Stimulated activated CD8-positive, alpha-beta memory T cell treated with anti-CD3 and anti-CD28 coated beads, Interleukin-7, amount 100 ng/mL, for 4 hours (primary cell): ENCODE measurements at places on chromosomes 6 and 20.

DNA sequence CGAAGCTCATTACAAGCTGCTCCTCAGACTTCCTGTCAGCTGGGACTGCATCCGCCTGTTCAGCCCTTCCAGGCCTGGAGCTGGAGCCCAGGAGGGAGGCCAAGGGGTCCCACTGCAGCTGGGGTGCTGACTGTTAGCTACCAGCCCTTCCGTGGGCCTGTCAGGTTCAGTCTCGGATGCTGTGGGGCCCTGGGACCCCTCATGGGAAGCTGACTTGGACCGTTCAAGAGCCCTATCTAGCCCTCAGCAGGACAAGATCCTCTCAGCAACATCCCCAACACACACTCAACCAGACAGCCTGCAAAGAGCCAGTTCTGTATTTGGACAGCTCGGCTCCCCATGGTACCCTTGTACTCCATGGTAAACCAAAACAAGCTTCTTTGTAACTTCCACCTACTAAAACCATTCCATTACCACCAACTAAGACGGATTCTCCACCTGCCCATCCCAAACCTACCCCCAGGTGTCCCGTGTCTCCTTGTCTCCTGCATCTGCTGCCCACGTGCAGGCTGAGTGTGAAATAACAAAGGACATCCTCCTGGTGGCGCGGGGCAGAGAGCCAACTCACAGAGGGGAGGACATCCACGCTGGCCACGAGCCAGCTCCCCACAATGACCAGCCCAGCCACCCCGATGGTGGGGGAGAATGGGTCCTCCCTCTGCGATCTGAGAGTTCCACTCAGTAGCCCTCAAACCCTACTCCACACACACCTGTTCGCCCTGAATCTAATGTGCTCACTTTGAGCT lies 111.2 kb downstream of the TAF4 start:
- DNase-seq, result no peak

DNA sequence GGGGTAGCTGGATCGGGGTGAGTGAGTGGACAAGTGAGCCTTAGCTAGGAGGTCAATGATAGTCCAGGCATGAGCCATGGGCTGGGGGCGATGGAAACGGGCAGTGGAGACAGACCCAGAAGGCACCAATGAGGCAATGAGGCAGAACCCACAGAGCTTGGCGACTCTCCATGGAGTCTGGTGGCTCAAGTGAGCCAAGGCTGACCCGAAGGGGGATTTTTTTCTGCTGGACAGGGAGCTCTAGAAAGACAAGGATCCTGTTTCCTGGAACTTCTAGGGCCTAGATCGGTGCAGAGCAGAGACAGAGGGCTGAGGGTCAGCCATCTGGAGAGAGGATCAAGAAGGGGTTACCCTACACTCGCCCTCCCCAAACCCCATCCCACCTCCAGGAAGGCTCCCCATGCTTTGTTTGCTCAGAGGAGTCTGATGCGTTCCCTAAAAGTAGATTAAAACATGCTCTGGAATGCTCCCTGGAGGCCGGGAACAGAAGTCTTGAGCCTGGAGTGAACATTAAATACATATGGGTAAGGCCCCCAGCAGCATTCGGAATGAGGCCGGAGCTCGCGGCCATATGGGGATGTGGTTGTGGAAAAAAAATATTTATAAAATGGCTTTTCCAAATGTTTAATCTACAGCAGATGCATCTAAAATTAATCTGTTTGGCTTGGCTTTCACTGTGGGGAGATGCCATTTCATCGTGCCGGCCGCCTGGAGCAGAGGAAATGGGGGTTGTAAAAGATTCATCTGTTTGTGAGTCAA lies 237.8 kb upstream of the PMEPA1 start:
- no peak for DNase-seq

DNA sequence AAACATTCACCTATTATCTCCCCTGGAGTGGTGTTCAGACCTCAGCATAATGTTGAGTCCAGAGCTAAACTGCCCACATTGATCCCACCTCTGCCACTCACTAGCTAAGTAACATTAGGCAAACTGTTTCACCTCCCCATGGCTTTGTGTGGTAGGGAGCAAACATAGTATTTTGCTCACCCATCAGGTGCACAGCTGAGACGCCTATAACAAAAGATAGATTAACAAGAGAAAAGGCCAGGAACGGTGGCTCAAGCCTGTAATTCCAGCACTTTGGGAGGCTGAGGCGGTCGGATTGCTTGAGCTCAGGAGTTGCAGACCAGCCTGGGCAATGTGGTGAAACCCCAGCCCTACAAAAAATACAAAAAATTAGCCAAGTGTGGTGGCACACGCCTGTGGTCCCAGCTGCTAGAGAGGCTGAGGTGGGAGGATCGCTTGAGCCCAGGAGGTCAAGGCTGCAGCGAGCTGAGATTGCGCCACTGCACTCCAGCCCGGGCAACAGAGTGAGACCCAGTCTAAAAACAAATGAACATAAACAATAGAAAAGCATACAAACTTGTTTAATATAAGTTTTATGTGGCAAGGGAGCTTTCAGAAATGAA lies 91.6 kb downstream of the MAP3K7 start:
- no peak for DNase-seq

GRCh38 chr6:43541774-43542471 lies 25.0 kb downstream of the POLR1C start:
- DNase-seq, result no peak

DNA sequence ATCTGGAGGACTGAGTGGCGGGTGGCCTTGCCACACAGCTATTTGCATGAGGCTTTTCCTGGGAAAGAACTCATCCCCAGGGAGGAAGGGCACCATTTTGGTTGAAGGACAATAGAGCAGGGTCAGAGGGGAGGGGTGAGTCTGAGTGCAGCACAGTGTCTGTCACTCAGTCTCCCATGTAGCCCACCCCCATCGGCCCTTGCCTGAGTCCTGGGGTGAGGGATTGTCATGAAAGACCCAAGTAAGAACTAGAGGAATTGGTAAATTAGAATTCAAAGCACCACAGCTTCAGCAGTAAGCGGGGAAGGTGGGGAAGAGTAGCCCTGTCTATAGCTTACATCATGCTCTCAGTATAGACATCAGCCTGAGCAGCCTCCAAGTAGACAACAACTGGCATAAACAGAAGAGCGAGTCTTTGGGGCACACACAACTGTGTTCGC lies 90.4 kb upstream of the TMEM30A start:
- no peak for DNase-seq

DNA sequence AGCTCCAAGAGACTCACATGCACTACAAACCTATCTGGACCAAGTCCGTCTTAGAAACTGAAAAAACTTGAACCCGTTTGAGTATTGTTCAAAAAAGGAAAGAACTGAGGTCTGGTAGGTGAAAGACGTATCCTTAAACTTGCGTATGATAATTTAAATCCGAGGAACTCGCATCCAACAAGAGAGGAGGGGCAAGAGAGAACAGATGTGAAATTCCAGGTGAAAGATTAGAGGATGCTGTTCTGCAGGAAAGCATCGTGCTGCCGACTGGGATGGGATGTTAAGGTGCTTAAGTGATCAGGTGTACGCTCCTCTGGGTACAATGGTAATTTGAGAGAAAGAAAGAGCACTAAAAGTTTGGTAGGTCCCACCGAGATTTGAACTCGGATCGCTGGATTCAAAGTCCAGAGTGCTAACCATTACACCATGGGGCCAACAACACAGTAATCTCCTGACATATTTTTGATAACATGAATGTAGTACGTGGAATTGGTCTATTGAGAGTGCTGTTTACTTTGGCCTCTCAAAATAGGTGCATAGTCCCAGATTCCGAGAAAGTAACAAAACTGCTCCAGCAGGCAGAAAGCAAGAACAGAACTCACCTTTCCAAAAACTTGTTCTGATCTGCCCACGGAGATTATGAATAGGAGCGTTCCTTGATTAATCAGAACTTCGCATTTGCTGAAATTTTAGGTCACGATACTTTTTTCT lies 53.5 kb upstream of the BTN3A2 start:
- no peak for DNase-seq

DNA sequence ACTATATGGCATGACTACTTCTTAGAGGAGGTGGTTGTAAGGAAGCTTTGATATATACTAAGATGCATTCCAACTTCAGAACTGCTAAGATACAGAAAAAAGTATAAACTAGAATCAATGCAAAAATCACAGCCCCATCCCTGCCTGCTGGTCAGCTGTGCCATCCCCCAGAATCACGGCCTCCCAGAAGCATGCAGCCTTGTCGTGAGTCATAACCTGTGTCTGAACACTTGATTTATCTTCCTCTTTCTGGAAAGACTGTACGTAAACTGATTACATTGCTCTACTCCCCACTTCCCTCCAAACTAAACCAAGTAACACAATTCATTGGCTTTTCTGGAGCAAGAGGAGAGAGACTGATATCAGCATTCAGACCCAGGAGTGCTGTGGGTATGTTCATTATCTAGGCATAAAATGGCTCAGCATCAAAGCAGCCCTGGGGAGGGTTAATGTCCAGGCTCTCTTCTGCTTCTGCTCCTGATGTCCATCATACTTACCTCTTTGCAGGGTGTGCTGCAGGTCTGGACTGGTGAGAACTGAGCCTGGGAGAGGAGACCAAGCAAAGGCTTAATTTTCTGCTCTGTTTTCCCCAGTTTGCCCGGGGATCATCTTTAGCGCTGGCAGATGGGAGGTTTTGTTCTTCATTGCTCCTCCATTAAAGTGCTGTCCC lies 18.4 kb downstream of the SCP2D1 start:
- DNase-seq, result no peak
